Retinal pigment epithelial cell (primary cell): ENCODE measurements at places on chromosomes 7 and 10.

GRCh38 chr10:132844069-132844809 is 58.3 kb upstream of the NKX6-2 start:
- no peak for DNase-seq

DNA sequence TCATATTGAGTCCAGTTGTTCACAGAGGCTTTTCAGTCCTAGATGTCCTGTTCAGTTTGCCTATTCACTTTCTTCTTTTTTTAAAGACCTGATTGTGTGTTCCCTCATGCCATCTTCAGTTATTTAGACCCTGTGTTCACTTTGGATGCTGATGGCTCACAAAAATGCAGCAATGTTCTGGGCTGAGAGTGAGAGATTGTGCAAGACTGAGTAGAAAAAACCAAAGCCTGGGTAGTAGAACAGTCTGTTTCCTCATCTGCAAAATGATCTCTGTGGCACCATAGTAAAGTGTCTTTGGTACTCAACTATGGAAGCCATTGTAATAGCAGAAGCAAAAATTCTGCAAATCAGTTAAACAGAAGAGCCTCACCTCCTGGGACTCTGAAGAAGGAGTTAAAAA is 43.2 kb downstream of the AKR1B1 start:
- DNase-seq, result no peak

DNA sequence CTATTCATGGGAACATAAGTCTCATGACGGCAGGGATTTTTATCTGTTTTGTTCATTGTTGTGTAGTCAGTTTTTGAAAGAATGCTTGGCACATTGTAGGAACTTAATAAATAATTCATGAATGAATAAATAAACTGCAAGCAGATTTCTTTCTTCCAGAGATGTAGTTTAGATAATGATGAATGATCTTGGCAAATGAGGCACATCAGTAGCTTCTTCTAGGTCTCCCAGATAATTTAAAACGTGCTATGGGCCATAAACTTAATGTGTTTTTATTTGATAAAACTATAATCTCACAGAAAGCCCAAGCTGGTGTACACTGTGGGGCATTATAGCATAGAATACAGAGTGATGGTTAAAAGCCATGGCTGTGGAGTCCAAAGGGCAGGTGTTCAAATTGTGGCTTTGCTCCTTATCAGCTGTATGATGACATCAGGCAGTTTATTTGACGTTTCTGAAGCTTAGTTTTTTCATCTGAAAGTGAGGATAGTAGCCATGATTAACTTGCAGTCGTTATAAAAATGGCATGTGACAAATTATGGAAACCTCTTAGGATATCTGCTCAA is 3.5 kb downstream of the MGAM start:
- no peak for DNase-seq

DNA sequence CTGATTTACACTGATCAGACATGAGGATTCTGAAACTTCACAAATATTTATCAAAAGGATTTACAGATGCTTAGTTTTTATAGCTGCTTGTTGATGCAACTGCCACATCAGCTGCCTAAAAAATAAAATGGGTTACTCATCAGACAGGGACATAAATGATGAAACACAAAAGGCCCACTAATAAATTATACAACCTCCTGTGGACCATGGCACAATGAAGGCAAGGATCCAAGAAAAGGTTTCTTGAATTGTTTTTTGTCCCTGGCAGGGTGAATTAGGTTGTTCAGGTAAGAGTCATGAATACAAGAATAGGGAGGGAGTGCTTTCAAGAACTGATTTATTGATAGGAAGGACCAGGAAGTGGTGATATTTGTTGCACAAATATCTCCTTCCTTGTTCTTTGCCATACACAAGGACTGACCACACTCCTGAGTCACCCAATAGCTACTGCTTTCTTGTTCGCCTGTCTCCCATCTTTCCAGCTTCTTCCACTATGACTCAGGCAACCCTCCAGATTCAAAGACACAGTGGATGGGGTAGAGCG is 234.5 kb downstream of the AHR start:
- no peak for DNase-seq

GRCh38 chr7:11557627-11558026 is 274.4 kb downstream of the THSD7A start:
- DNase-seq, result no peak

- DNase-seq, result no peak
Measured at GRCh38 chr10:113283189-113283588, 269.7 kb upstream of the HABP2 start.

DNA sequence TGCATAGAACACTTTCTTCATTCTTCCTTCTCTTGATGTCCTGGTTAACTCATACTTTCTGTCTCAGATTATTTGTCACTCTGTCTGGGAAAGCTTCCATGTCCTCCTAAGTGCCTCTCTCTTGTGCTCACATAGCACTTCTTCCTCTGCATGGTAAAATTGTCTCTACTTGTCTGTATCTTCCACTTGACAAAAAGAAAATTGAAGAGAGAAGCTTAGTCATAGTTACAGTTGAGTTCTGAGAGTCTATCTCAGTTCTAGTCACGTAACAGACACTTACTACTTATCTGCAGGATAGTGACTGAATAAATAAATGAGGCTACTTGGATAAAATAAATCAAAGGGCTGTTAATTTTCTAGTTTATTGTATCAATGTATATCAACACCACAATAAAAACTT is 458.1 kb downstream of the HTR7 start:
- no peak for DNase-seq

- DNase-seq, result no peak
Measured at GRCh38 chr10:71789871-71790270, 16.6 kb upstream of the VSIR start.

- no peak for DNase-seq
Measured at GRCh38 chr7:111056371-111056770, 34.6 kb upstream of the LRRN3 start.

DNA sequence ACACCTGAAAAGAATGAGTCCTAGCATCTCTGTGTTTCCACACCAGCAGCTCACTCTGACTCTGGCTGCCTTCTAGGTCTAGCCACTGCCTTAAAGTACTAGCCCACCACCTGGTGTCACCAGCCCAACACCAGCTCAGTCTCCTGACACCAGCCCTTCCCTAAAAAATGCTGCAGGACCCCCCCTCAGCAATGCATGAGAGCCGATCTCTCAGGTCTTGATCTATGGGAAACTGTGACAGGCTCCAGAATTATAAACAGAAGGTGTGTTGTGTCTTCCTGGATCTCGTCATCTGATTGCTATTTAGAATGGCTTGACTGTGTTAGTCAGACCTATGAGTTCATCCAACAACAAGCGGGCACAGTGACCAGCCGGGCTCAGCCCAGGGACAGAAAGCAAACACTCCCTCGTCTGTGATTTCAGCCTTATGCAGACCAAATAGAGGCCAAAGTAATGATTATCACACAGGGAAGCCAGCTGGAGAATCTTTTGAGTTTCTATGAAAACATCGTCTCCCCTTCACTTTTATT is 66.6 kb downstream of the CUBN start:
- peak; percentile 70 for DNase-seq

DNA sequence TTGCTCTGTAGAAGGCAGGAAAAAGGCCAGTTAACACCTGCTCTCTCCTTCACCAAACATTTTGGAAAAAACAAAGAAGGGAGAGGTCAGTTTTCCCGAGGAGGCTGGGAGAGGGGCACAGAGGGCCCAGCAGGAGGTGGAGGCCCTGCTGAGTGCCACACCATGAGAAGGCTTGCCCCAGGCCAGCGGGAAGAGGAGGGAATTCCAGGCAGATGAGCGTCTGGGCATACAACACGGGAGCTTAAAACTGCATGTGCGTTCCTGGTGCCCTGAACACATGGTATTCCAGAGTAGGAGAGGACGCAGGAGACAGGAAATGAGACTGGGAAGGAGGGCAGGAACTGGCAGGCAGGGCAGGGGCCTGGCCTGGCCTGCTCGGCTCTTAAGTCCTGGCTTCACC is 182.4 kb downstream of the CCDC3 start:
- DNase-seq, result no peak

GRCh38 chr10:101576211-101576863 is 11.7 kb downstream of the POLL start:
- no peak for DNase-seq

- DNase-seq, result peak; percentile 7
Measured at GRCh38 chr7:93055543-93056107, 62.2 kb downstream of the SAMD9 start.

- DNase-seq, result no peak
Measured at GRCh38 chr7:120311028-120311788, 38.2 kb downstream of the KCND2 start.

DNA sequence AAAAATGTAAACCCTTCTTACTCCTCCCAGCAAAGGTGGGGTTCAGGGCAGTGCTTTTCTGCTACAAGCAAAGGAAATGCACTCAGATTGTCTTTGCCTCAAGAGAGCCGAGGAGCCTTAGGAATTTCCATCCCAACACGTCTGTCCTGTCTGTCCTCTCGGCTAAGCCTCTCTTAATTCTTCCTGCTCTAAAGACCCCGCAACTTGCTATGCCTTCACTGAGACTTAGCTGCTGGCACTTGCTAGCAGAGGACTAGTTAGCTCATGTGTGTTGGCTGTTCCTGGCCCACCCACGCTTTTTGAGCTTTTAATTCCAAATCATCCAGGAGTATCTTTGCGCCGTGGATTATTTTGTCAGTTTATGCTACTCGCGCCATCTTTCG is 481 bp upstream of the NPM3 start:
- DNase-seq, result no peak

DNA sequence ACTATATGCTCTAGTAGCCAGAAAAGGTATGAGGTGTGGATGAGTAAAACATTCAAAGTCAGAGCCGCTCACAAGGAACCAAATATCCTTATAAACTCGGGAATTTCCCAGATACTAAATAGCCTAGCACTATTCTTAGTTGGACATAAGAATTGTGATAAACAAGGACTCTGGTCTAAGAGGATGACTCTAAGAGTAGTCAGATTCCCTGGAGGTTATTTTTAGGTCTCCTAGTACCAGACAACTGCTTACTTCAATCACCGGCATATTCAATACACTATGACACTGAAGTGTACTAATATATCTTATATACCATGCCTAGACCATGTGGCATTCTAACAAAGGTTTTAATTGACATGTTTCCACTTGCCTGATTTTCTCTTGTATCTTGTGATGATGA is 56.5 kb downstream of the LMBR1 start:
- DNase-seq, result no peak

DNA sequence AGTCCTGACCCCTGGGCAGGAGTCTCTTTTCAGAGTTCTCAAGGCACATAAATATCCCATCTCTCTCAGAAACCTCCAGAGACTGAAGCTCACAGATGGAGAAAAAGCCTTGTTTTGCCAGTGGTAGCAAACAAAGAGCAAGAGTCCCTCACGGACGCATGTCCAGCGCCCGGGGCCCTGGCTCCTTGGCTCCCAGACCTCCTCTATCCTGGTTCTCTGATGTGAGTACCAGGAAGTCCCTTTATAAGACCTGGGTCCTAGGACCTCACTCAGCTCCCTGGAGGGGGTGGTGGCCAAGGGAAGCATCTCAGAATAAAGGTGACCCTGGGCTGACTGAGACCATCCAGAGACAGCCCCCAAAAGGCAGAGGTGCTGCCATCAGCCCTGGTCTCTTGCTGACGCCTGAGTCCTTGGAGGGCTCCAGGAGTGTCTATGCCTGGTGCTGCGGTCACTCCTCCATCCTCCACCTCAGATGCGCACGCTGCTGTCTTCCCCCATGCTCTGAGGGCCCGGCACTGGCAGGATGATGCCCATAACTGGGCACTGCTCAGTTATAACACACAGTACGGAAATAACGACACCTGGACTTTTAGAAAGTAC is 221.5 kb downstream of the TNS3 start:
- no peak for DNase-seq

- DNase-seq, result no peak
Measured at GRCh38 chr10:36393801-36394200, 731.6 kb upstream of the ANKRD30A start.

DNA sequence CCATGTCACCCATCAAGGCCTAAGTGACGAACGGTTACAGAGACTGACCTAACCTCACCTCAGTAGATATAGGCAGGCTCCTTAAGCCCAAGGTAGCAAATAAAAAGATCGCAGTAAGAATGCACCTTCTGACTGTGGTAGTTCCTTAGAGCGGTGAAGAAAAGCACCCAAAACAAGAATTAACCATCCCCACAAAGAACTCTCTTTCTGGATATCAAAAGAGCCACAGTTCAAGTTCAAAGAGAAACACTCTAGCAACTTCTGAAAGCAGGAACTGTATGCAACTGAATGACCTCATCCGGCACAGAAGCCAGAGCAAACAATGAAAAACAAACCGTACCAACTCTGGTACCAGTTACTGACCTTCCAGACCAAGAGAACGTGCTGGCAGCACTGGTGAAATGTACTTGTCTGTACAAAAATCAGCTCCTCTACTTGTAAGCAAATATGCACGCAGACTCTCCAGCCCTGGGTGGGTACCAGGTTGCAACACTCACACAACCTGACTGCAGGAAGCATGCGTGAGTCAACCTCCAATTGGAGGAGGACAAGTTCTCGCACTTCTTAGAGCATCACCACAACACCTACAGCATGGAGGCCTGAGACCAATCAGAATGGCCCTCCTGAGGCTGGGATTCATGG is 202.7 kb downstream of the FAM107B start:
- peak; percentile 62 for DNase-seq

DNA sequence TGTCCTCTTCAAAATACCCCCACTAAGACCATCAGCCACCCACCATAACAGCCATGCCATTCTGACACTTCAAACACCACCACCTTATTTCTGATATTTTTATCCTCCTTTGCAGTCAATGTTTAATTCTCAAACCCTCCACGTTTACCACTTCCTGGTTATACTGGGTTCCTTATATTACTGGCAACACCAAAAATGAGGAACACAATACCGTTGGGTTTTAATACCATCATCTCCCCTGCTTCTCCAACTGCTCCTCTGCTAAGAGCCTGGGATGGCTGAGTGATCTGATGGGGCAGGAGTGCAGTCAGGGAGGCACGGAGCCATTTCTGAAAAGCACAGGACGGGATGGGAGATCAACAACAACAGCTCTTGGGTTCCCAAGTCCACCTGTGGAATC is 140.5 kb downstream of the CHCHD3 start:
- DNase-seq, result no peak

- no peak for DNase-seq
Measured at GRCh38 chr7:125059861-125060456, 130.3 kb upstream of the POT1 start.

GRCh38 chr10:122376364-122376961 is 2.0 kb downstream of the PLEKHA1 start:
- no peak for DNase-seq

DNA sequence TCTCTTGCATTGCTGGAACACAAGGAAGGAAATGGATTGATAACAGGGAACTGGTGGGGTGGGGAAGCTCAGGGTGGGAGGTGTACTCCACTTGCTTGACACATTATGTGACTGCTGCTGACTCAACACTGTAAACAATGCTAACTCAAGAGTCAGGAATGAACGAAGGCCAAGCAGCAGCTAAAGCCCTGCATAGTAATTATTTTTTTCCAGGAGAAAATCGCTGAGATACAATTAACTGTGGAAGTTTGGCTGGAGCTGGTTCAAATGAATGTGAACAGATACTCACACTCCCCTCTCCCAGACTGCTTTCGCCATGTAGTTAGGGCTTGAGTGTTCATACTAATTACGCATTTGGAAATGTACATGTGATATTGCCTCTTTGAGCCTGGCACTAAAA is 170.9 kb upstream of the AOAH start:
- DNase-seq, result no peak
